ENCODE measurements at places on chromosomes 3 and 15. TPM values are rescaled to one million over a fixed set of nuclear protein-coding genes. Genes with fewer than 3 reads are reported as not detected.

The DLEC1 gene
- total RNA-seq: 0.25 TPM

The CASR gene
- not detected for total RNA-seq

The ARPIN gene
- total RNA-seq: not detected

The FAM3D gene
- total RNA-seq: not detected

The CCDC39 gene
- not detected for total RNA-seq

The C3orf22 gene
- not detected for total RNA-seq

The TSPAN3 gene
- total RNA-seq: 49.3 TPM

The PAQR9 gene
- not detected for total RNA-seq

The LRRN1 gene
- total RNA-seq: 0.64 TPM

The PTPRG gene
- total RNA-seq: 0.33 TPM

The FES gene
- 139 TPM for total RNA-seq

The CORO2B gene
- total RNA-seq: not detected

The SPINK8 gene
- total RNA-seq: not detected

The IRAK2 gene
- 78.4 TPM for total RNA-seq

The CCR4 gene
- 40.9 TPM for total RNA-seq

The CXCR6 gene
- 5.3 TPM for total RNA-seq

The ARPP21 gene
- not detected for total RNA-seq

Data from natural killer cell treated with Interleukin-12 subunit alpha and Interleukin-12 subunit beta and Interleukin-15 and Interleukin-18, amount 100 ng/mL, for 72 hours (primary cell).